AG08395 (cell line): ENCODE measurements at places on chromosomes 12 and 14.
A peak's percentile ranks its signal among the peaks of the same experiment; 100 is the strongest.

- no peak for DNase-seq
Observed at GRCh38 chr14:72883961-72884360, 9.9 kb downstream of the DPF3 start.

DNA sequence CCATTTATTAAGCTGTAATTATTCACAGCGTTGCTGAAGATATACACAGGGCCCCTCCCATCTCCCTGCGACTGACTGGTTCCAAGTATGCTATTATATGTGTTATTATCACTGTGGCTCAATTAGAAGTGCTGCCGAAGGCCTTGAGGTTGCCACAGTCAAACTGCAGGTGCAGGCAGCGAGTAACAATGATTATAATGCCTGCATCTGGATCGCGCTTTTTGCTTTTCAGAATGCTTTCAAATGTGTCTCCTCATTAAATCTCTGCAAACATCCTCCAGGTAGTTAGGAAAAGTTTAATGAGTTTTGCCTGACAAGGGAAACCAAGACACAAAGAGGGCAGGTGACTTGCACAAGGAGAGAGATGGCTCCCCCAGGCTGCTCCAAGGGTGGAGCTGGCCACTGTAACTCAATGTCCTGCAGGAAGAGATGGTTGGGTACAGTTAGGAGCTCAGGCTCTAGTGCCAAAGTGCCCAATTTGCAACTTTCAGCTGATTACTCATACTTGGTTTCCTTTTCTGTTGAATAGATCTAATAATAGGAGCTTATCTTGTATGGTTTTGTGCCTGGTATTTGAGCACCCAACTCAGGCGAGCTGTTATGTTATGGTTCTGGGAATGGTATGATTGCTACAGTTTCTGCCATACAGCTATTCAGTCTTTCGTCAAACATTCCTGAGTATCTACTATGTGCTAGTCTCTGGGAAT is 1.7 kb upstream of the SYNE3 start:
- no peak for DNase-seq

DNA sequence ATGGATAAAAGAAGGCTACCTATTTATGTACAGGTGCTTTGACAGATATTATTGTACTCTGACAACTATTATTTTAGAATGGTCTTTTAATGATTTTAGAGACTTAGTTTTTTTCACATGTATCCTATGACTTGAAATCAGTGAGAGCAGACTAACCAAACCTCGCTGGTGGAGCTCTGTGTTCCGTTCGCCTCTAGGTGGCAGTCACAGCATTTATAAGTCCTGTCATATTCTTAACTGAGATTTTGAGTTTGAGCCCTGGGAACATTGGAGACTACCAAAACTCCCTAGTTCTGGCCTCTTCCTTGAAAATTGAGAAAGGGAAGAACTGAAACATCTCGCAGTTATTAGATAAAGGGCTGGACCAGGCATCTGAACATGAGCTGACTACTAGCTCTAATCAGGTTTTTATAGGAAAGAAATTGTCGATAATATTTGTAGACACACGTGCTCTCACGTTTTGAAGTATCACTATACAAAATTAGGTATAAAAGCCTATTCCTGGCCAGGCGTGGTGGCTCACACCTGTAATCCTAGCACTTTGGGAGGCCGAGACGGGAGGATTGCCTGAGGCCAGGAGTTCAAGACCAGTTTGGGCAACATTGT is 48.3 kb downstream of the TTLL5 start:
- peak; percentile 82 for DNase-seq

- DNase-seq, result no peak
Observed at GRCh38 chr12:102195826-102196225, 1.8 kb downstream of the PMCH start.

DNA sequence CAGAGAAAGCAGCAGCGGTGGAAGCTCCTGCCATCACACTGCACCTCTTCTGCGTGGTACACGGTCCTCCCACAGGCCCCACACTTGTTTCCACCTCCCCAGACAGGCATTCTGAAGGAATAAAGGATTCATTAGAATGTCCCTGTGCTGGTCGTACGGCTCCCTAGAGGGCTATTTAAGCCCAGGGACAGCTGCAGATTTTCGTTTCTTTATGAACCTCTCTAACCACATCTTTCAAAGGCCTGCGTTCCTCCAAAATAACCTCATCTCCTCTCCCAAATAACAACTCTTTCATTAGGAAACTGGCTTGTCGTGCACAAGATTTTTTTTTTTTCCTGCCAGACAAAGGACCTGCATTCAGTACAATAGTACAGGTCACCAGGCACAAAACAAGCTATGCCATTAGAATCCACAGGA is 12.7 kb downstream of the CSRP2 start:
- peak; percentile 13 for DNase-seq

GRCh38 chr14:73477618-73478266 is 13.0 kb upstream of the RIOX1 start:
- DNase-seq, result no peak

DNA sequence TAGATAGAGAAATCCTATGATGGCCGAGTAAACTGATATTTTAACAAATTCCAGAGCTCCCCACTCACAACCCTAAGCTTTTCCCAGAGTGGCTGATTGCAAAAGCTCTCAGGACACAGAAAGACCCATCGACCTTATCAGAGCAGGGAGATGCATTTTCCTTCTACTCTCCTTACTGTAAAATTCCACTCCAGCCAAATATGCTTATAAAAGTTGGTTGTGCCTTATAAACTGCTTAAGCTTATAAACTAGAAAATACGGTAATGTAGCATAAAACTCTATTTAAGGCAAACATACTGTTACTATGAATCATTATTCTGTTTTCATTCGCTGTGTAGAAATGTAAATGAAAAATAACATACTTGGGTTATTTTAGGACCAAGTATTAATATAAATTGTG is 41.6 kb upstream of the TRHDE start:
- no peak for DNase-seq

- DNase-seq, result no peak
Observed at GRCh38 chr12:131102991-131103668, 149.4 kb downstream of the ADGRD1 start.

DNA sequence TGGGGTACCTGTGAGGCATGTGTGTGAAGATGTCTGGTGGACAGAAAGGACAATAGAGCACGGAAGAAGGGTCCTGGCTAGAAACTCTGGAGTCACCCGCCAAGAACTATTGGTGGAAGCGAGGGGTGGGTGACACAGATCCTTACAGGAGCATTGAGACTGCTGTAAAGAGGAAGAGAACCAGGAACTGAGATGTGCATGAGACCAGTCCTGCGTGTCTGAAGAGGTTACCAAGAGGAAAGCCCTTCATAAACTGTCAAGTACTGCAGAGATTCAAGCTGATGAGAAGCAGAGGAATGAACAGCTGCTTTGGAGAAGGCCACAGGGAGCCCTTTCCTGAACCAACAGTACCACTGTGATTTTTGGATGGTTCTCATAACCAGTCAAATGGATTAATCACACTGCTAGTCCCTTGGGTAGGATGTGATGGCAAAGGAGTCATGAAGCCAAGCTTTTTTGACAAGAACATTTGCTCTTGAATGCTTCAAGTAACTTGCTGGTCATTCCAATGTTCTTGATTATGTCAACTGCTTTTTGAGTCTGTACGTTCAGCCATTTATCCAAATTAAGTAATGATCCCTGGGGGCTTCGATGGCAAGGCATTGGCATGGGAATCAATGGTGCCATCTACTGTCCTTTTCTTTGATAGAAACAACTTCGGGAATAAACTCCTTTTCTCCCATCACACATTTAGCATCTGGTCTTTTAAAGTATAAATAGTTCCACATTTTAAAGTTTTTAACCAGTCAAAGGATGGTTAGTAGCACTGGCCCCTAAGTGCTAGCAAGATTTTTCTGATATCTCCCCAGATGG is 42.9 kb downstream of the GPR135 start:
- no peak for DNase-seq

GRCh38 chr12:78880078-78880477 is 15.5 kb downstream of the SYT1 start:
- DNase-seq, result peak; percentile 3

DNA sequence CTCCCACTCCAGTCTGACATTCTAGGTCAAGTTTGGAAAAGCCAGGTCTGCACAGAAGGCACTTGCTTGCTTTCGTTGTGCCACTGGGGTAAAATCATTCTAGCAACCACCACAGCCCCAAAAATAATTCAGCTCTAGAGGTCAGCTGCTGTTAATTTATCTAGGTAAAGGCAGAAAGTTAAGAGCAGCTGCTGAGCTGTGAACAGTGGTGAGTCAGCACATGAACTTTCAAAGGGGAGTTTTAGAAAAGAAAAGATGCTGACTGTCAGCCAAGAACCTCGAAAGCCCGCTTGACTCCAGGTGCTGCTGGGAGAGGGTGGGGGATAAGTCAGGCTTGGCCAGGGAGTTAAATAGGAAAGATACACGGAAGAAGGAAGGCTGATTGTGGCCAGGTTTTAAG is 12.7 kb downstream of the CCDC197 start:
- peak; percentile 29 for DNase-seq

- DNase-seq, result no peak
Observed at GRCh38 chr14:102608064-102608446, 15.6 kb downstream of the RCOR1 start.

DNA sequence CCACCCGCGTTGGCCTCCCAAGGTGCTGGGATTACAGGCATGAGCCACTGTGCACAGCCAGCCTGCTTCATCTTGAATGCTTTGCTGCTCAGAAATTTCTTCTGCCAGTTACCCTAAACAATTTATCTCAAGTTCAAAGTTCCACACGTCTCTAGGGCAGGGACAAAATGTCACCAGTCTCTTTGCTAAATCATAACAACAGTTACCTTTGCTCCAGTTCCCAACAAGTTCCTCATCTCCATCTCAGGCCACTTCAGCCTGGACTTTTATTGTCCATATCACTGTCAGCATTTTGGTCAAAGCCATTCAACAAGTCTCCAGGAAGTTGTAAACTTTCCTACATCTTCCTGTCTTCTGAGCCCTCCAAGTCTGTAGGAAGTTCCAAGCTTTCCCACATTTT is 159.5 kb upstream of the DYRK2 start:
- DNase-seq, result no peak

- no peak for DNase-seq
Observed at GRCh38 chr12:40825156-40825555, 132.9 kb downstream of the CNTN1 start.

GRCh38 chr12:113296557-113297213 is 38.2 kb downstream of the SLC8B1 start:
- no peak for DNase-seq

- no peak for DNase-seq
Observed at GRCh38 chr12:103013741-103014300, 56.3 kb downstream of the ASCL1 start.

DNA sequence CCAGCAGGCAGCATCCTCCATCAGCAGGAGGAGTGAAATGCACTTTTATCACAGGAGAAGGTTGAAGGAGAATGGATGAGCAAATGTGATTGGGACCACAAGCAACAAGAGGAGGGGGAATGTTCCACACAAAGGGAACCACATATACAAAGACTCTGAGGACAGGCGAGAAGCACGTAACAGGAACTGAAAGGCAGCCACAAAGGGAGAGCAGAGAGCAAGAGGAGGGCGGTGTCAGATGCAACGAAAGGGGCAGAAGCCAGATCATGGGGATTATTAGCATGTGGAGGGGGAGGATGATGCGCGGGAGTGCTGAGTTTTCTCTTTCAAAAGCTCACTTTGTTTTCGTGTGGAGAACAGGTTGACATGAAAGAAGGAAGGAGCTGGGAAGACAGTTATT is 241.1 kb downstream of the SPTSSA start:
- no peak for DNase-seq

DNA sequence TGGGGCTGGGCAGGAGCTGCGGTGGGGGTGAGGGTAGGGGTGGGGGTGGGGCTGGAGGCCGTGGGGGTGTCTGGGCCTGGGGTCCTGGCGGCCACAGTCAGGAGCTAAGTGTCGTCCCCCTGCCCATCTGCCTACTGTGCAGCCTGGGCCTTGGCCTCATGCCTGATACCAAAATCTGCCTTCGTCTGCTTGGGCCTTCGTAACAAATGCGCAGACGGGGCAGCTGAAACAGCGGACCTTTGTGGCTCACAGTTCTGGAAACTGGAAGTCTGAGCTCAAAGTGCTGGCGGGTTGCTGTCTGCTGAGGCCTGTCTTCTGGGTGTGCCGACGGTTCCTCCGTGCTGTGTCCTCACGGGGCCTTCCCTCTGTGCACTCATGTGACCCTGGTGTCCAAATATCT is 61.7 kb downstream of the KIF26A start:
- DNase-seq, result no peak

- DNase-seq, result no peak
Observed at GRCh38 chr14:69755296-69755695, 11.6 kb upstream of the SRSF5 start.

DNA sequence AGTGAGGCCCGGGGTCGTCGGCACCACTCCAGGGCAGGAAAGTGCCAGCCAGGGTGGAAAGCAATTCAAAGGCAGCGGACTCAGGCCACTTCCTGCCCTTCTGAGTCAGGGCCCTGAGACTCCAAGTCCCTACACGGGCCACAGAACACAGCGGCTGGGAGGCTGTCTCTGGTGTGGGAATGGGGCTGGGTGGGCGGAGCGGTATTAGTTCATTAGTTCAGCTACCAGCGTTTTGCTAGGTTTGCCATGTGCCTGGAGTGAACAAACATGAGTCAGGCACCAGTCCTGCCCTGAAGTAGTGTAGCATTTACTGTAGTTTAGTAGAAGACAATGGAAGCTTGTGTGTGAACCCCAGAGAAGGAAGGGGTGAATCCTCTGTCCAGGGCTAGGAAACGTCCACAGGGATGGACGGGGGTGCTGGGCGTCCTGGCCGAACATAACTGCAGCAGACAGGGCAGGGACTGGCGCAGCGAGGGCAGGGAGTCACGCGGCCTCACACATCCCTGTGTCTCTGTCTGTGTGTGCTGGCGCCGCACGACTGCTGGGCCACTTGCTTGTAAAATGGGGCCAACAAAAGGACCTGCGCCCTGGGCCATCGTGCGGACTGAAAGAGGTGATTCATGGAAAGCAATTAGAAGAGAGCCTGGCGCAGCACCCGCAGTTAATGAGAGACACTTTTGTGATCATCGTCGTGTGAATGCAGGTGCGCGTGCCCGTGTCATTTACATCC is 186.4 kb upstream of the PRMT8 start:
- peak; percentile 62 for DNase-seq

DNA sequence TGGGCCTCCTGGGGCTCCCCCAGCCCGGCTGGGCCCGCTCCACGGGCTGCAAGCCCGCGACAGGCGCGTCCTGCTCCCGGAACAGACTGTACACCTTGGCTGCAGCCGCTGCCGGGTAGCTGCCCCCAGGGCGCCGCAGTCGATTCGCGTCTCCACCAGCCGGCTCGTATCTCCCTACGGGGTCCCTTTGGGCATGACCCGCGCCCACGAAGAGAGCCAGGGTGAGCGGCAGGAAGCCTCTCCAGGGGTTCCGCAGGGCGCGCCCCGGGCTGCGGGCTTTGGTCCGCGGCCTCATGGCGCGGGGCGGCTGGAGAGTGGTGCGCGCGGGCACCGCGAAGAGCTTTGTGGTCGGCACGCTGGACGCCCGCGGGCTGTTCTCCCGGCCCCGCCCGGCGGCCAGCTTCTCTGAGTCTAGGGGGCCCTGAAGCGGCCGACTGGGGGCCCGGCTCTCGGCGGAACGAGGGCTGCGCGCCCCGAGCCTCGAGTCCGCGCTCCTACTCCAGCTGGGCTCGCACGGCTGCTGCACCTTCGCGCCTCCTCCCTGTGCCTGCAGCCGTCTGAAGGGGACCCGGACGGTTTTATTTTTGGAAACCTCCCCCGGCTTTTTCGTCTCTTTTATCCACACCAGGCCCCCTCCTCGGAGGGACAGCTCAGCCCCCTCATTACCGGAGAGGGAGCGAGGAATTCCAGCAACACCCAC is at the start of gene LTBP2:
TSS of gene LTBP2 (minus strand) at position 588 of the 700 bp plus-strand sequence. CDS start at position 295, 293 bp downstream.
- DNase-seq, result no peak

GRCh38 chr14:31025367-31026076 is at the start of gene AP4S1:
Gene AP4S1, plus strand, starts transcription at chr14:31025649. Its CDS starts 40,548 bp downstream, at chr14:31066197.
- DNase-seq, result peak; percentile 15
